NCI-H2171 (cell line): ENCODE measurements at places on chromosomes 12 and 14.

GRCh38 chr14:65528069-65528468 lies 115.5 kb downstream of the FUT8 start:
- DNase-seq: no peak

- no peak for DNase-seq
Measured at GRCh38 chr12:115257791-115258190, 573.8 kb upstream of the TBX3 start.

DNA sequence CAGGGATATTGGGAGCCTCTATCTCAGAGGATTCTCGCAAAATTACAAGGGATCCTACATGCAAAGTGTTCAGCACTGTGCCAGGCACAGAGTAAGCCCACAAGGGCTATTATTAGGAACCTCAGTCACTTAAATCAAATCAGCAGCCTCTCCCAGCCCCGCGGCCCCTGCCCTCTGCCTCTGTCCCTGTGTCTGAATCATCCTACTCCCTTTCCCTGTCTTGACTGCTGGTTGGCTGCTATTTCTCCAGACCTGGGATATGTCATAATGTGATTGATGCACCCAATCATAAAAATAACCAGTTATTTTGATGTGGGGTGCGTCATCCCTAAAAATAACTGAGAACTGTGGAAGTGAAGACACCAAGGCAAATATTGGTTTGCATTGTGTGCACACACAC lies 176.3 kb downstream of the KSR2 start:
- DNase-seq: no peak

GRCh38 chr14:99603471-99604277 lies at the start of gene CCDC85C:
Gene CCDC85C (minus strand): TSS chr14:99604207. CDS start chr14:99603959, 248 bp downstream.
- DNase-seq: peak; percentile 54

DNA sequence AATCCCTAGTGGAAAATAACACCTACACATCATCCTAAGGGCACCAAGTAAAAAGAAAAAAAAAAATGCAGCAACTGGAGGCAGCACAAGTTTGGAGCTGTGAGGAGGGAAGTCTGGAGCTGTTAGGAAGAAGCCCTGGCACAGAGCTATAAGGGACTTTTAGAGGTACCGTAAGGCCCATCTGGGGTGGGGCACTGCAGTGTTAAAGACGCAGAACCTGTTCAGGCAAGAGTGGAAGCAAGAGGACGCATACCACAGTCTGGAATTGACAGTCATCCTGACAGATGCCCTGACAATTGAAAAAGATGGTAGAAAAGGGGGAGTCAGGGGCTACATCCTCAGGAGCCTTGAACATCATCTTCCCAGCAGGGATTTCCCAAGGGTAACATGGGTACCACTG lies 195.9 kb upstream of the PLEKHG7 start:
- DNase-seq: peak; percentile 14

DNA sequence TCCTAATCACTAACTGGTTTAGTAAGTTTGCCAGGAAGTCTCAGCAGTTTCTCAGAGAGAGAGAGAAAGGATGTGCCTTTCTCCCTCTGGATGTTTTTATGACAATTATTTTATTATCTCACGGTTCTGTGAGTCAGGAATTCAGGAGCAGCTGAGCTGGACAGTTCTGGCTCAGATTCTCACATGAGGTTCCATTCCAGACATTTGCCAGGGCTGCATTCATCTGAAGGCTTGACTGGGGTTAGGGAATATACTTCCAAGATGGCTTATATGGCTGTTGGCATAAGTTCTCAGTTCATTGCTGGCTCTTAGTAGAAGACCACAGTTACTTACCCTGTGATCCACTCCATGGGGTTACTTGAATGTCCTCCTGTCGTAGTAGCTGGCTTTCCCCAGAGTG lies 101.2 kb upstream of the ATF7IP start:
- no peak for DNase-seq

DNA sequence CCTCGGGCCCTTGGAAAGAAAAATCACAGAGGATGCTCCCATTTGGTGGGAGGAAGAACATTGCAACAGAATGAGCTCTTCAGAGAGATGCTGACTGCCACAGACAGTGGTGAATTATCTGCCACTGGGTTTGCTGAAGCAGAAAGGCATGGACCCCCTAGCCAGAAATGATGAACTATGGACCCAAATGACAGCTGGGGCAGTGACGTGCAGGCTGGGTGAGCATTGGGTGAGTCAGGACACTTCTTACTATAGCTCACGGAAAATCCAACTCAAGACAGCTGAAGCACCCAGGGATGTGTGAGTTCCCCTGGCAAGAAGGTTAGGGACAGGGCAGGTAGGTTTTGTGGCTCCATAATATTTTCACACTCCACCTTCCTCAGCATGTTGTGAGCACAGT lies 993.2 kb downstream of the BCL11B start:
- DNase-seq: no peak

GRCh38 chr12:89733579-89734201 lies 25.1 kb upstream of the ATP2B1 start:
- no peak for DNase-seq

- DNase-seq: no peak
Measured at GRCh38 chr12:122849352-122850047, 14.2 kb downstream of the HIP1R start.

DNA sequence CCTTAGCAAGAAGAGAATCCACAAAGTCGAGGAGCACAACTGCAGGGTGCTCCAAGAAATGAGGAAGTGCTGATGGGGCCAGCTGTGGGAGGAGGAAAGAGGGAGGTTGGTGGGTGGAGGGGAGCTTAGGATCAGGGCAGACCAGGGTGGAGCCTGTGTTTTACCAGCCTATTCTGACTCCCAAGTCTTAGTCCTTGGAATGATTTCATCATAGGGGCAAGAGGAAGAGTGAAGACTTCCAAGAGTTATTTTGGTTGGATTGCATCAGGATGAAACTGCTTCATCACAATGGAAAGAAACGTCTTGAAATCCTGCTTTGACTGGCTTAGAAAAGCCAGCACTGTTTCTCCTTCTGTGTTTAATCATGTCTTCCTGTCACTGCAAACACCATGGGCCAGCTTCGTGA lies 194.0 kb downstream of the DPF3 start:
- no peak for DNase-seq

- DNase-seq: no peak
Measured at GRCh38 chr14:28247491-28247890, 519.1 kb upstream of the FOXG1 start.

DNA sequence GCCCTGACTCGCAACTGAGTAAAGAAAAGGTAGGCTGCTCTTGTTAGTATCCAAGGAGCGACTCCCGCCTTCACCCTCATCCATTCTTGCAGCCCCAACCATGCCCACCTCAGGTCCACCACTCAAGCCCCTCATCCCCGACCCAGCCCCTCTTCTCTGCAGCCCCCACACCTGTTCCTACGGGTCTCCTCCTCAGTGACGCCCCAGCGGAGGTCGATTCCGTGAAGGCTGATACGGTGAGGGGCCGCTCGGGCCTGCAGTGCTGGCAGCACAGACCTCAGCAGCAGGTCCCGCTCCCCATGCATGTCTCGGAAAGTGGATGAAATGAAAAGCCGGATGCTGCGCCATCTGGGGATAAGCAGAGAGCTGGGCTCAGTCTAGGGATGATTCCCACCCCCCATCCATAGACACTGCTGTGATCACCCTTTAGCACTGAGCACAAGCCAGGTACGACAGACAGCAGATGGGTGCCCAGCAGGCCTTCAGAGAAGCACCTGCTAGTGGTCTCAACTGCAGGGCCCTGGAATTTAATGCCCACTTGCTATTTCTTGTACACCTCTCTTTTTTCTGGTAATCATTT lies 26.9 kb downstream of the TEP1 start:
- DNase-seq: peak; percentile 82

- DNase-seq: no peak
Measured at GRCh38 chr12:574475-575128, 88.6 kb downstream of the NINJ2 start.

GRCh38 chr12:20950248-20950647 lies 139.7 kb downstream of the SLCO1B3 start:
- no peak for DNase-seq

DNA sequence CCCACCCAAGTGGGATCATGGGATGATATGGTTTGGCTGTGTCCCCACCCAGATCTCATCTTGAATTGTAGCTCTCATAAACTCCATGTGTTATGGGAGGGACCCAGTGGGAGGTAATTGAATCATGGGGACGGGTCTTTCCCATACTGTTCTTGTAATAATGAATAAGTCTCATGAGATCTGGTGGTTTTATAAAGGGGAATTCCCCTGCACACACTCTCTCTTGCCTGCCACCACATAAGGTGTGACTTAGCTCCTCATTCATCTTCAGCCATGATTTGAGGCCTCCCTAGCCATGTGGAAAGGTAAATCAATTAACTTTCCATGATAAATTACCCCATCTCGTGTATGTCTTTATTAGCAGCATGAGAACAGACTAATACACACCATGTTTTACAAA lies 109.2 kb downstream of the IGF1 start:
- DNase-seq: no peak

DNA sequence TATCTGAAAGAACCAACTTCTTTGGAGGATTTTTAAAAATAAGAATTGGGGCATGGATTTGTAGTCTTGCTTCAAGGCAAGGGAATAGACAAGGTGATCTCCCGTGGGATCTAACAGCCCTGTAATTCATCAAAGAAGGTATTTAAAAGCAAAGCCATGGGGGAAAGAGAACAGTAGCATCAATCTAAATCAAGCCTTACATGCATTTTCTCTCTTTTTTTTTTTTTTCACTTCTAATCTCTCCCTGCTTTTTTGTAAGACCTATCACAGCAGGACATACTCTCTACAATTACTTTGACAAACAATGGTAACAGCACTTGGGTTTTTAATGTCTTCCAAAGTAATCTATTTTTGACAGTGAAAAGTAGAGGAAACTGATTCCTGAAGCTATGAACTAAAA lies 367.9 kb downstream of the PAWR start:
- DNase-seq: no peak

- no peak for DNase-seq
Measured at GRCh38 chr14:60735416-60735815, 855 bp downstream of the MNAT1 start.

GRCh38 chr14:94016446-94016976 lies 9.6 kb upstream of the OTUB2 start:
- DNase-seq: no peak

- DNase-seq: no peak
Measured at GRCh38 chr14:47103771-47104170, 452.2 kb upstream of the RPL10L start.

DNA sequence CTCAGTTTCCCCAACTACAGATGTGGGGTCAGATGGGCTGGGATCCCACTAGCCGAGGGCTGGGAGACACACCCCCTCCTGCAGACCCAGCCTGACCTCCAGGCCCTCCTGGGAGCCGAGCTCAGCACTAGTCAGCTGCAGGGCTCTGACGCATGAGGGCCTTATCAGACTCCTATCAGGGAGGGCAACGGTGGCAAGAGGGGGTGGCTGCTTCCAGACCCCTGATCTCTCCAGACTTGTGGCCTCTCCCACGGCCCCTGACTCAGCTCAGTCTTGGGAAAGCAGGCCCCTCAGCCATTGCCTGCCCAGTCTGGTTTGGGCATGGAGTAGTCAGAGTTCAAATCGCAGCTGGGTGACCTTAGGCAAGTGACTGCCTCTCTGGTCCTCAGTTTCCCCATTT lies 2.5 kb downstream of the RASAL1 start:
- no peak for DNase-seq

DNA sequence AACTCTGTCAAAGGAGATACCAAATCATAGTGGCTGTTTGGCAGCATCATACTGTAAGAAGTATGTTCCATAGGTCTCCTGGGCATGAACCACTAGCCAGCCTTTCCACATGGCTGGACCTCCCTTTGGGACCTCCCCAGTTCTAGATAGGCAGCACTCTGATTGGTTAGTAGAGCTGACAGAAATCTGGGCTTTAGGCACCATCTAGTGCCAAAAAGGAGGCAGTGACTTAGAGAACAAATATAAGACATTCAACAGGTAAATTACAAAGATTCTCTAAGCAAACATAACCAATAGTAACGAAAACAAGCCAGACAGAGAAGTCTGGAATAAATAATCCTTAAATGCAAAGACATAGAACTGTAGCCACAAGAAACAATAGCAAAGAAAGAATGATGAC lies 148.0 kb upstream of the PDE3A start:
- DNase-seq: no peak

GRCh38 chr12:64318605-64319004 lies 72.0 kb downstream of the C12orf56 start:
- DNase-seq: no peak

GRCh38 chr12:38825006-38825405 lies 80.4 kb downstream of the CPNE8 start:
- no peak for DNase-seq

GRCh38 chr14:46250113-46250703 lies 401.4 kb downstream of the RPL10L start:
- DNase-seq: no peak

- no peak for DNase-seq
Measured at GRCh38 chr14:38290601-38291188, 34.8 kb upstream of the CLEC14A start.

- no peak for DNase-seq
Measured at GRCh38 chr12:71938728-71939385, at the start of gene TPH2. Gene TPH2 (plus strand): TSS chr12:71938845. CDS start chr12:71938987, 142 bp downstream.

- no peak for DNase-seq
Measured at GRCh38 chr14:73428353-73428824, 30.0 kb downstream of the NUMB start.

- DNase-seq: no peak
Measured at GRCh38 chr14:43361751-43362150, 1145.3 kb downstream of the FSCB start.

GRCh38 chr12:49017891-49018260 lies 700 bp downstream of the PRKAG1 start:
- DNase-seq: no peak

DNA sequence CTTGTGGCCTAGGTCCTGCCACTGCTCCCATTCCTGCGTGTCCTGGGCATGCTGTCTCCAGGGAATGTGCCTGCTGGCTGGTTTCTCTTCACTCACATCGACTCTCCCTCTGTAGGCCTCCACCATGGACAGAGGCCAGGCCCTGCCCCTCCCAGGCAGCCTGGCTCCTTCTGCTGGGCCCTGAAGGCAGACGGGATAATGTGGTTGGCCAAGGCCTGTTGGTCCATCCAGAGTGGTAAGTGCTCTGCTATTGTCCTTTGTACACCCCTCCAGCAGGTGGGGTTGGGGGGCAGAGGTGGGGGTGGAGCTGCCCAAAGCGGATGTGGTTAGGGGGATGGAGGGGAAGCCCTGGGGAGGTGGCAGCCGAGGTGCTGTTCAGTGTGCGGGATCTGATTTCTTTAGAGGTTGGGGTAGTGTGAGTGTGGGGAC lies 9.5 kb upstream of the NR4A1 start:
- no peak for DNase-seq

- DNase-seq: no peak
Measured at GRCh38 chr14:66174453-66174891, 311.7 kb upstream of the CCDC196 start.

- no peak for DNase-seq
Measured at GRCh38 chr12:99147130-99147529, 500.4 kb upstream of the GARIN6 start.

GRCh38 chr14:100419856-100420255 lies 96.7 kb downstream of the SLC25A47 start:
- DNase-seq: no peak
